ENCODE measurements at places on chromosomes 2 and 18.

- no peak for DNase-seq
Observed at GRCh38 chr2:112829101-112829960, 7.2 kb downstream of the IL1B start.

DNA sequence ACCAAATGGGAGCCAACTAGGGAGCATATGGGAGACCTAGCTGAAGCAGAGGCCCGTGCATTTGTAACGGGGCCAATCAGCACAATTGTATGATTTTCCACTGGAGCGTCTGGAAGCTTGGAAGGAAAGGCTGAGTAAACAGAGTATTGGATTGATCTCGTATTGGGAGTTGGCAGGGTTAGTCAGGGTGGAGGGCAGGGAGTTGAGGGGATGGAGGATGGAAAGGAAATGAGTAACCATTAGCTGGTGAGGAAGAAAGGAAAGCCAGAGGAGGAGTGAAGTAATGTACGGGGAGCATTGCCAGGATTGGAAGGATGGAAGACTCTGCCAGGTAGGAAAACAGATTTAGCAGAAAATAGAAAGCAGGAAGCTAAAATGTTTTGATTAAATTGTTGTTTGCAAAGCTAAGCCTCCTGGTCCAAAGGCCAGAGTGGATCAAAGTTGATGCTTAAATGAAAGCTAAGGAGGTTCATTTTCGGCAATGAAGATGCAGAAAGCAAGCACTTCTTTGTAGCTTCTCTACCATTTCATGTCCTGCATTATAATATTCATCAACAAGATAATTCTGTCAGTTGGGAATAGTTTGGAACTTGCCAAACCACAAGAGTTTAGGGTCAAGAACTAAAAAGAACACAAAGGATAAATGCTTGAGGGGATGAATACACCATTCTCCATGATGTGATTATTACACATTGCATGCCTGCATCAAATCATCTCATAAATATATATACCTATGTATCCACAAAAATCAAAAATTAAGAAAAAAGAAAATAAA, 75.6 kb upstream of the TTN start:
- DNase-seq, result no peak

DNA sequence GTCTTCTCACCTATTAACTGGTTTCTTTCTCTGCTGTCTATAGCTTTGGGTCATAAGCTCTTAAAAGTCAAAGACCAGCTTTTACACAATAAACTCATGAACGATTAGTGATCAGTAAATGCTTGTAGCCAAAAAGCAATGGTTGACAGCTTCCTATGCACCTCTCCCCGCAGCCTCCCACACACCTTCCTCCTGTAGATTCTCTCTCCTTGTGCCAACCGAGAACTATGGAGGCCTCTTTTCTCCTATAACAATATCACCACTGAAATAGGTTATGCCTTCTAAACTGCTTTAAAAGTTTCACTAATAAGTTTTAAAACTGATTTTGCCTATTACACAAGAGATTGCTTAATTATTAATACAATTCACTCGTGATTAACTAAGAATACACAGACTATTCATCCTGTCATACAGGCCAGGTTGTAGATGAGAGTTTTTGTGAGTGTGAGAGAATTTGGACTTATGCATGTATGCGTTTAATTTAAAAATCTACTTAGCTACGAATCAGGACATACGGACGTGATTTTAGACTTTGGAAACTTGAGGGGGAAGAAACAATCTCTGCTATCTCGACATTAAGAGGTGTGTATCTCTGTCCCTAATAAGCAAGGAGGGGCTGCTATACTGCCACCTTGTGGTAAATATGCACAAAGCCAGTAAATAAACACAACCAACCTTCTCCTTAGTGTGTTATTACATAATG, 229.1 kb upstream of the RBBP8 start:
- DNase-seq, result no peak

- DNase-seq, result no peak
Observed at GRCh38 chr2:56741601-56742102, 557.9 kb downstream of the CCDC85A start.

DNA sequence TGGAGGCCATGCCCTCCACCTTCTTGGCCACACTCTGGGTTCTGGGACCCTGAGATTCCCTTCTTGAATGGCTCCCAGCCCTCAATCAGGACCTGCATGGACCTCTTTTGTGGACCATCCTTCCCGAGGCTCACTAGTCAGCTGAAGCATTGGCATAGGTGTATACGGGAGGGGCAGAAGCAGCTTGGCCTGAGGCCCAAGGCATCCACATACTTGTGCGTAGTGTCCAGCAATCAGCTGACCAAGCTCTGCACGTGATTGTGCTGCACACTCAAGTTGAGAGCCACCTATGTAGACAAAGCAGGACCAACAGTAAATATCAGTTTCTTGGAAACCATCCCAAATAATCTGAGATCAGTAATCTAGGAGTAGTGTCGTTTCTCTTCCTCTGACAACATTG, 119.6 kb downstream of the INSIG2 start:
- no peak for DNase-seq

GRCh38 chr2:151852260-151853069, 24.2 kb upstream of the ARL5A start:
- no peak for DNase-seq
